ENCODE measurements at places on chromosomes 11 and 22.

DNA sequence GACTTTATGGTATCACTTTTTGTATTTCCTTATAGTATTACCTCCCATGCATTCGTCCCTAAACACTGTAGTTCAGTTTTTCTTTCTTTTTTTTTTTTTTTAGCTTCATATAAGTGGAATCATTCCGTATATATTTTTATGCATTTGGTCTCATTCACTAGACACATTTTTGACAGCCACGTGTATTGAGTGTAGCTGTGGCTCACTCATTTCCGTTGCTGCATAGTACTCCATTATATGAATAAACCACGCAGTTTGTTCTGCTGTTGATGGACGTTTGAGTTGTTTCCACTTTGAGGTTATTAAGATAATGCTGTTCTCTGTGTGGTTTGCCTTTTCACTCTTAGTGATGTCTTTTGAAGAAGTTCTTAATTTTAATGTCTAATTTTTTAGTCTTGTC, 8.4 kb downstream of the APLP2 start:
- DNase-seq: no peak

- no peak for DNase-seq
Measured at GRCh38 chr11:60165538-60165937, 17.3 kb downstream of the MS4A6A start.

DNA sequence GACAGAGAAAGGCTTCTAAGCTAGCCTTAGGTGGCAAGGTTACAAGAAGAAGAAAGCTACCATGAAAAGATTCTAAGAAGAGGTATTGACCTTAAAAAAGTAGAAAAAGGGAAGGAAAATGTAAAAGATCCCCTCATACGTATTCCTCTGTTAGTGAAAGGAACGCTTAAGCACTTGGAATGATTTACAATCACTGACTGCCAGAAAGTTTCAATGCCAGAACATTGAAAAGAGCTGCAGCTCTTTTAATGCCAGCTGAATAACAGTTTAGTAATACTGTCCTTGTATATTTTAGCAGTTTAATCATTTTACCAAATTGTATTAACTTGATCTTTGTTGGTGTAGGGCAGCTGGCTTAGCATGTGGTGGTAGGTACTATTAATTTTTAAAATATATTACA, 650.7 kb downstream of the FAM181B start:
- DNase-seq: no peak

- peak; percentile 78 for DNase-seq
Measured at GRCh38 chr11:2885017-2885677, 428 bp downstream of the CDKN1C start.

GRCh38 chr11:74662487-74663103, 68.6 kb downstream of the CHRDL2 start:
- DNase-seq: no peak

DNA sequence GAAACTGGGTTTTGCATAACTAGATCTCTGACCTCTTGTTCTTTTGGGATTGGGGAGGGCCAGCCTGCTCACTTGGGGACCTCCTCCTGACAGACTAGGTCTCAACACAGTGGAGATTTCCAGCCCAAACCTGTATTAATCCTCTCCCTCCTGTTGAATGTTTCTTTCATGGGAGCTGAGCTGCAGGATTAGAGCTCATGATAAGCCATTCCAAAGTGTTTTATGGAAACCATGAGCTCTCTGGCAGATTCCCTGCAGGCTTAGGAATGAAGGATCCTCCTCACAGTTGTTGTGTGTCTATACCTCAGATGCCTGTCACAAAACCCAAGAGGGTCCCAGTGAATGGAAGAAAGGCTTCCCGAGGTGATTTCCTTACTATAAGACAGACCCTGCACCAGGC, 248.4 kb upstream of the B3GAT1 start:
- DNase-seq: no peak

- peak; percentile 72 for DNase-seq
Measured at GRCh38 chr11:64316672-64317324, 561 bp downstream of the TRMT112 start.

GRCh38 chr11:74971424-74971823, 17.3 kb upstream of the NEU3 start:
- DNase-seq: no peak

DNA sequence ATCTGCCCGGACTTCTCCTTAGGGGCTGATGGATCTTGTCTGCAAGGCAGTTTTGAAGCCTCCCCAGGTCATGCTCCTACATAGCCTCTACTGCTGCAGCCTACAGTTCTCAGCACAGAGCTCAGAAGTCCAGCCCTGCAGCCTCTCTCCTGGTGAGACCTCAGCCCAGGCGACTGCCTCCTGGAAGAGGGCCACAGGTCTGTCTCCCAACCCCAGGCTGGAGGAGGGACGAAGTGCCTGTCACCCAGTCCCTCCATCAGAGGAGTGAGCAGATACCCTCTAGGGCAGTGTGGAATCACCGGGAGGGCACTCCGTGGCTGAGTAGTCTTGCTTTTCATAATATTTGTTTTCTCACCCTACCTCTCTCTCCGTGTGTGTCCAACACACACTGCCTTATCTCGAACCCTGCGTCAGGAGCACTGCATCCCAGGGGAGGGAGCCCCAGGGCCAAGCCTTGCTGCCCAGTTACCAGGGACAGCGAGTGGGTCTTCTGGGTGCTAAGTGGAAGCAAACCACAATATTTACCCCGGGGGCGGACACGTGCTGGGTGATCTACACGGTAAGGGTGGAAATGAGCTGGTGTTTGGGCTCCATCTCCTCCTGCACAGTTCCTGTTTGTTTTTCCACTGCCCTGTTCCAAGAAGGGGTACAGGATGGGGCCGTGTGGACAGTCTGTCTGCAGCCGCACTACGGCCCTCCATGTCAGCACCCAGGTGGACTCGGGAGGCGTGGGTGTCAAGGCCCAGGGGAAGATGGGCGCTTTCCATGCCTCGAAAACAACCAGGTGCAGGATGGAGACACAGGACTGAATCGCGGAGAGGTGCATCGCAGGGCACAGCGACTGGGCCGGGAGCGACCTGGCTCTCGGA, 133.7 kb upstream of the HSD17B12 start:
- DNase-seq: no peak

DNA sequence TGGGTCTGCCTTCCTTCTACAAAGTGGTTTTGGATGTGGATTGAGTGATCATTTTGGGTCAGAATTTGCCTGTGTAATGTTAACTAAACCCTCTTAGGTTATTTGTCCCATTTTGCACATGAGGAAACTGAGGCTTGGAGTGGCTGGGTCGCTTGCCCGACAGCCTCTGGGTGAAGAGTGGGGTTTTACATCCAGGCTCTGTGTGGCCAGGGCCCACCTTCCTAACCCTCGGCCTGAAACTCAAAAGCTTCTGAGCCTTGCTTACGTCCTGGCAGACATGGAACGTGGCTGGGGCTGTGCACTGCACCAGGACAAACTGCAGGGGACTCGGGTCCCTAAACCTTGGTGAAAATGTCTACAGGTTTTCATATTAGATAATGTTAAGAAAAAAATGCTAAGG, 542.4 kb downstream of the TBC1D22A start:
- no peak for DNase-seq

DNA sequence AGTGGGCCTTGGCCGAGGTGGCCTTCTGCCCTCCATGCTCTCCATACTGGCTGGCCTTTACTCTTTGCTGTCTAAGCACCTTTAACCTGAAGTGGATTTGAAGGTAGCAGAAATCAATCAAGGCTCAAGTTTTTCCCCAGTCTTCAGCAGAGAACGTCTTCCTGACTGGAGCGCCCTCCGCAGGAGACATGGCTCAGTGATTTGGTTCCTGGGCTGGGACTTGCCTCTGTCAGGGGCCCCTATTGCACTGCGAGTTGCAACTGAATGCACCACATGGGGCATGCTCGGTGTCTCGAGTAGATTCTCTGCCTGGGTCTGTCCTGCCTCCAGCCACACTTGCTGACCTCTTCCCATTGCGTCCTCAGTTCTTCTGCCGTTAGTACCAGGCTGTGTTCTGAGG, 79.6 kb downstream of the BMAL1 start:
- no peak for DNase-seq

DNA sequence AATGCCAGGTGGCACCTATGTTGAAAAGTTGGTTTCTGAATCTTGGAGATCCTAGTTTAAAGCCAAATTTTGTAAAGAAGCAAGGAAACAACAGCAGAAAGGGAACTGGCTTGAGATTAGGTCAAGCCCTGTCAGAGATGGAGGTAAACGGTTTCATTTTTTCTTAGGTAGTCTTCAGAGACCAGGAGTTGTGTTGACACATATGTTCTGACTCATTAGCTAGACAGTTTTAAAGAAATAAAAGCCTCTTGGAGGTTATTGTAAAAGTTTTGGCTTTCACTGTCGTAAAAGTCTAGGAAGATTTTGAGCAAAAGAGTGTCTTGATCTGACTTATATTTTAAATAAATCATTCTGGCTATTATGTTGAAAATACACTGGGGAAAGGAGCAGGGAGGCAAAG, 151.5 kb upstream of the CTSC start:
- DNase-seq: no peak

- no peak for DNase-seq
Measured at GRCh38 chr11:561148-562003, 606 bp downstream of the RASSF7 start.

- DNase-seq: peak; percentile 28
Measured at GRCh38 chr11:56659755-56660154, 3.7 kb upstream of the OR5AR1 start.

GRCh38 chr11:120431633-120432032, 79.9 kb upstream of the GRIK4 start:
- DNase-seq: peak; percentile 1

GRCh38 chr11:1326435-1327063, 17.1 kb upstream of the TOLLIP start:
- DNase-seq: no peak

DNA sequence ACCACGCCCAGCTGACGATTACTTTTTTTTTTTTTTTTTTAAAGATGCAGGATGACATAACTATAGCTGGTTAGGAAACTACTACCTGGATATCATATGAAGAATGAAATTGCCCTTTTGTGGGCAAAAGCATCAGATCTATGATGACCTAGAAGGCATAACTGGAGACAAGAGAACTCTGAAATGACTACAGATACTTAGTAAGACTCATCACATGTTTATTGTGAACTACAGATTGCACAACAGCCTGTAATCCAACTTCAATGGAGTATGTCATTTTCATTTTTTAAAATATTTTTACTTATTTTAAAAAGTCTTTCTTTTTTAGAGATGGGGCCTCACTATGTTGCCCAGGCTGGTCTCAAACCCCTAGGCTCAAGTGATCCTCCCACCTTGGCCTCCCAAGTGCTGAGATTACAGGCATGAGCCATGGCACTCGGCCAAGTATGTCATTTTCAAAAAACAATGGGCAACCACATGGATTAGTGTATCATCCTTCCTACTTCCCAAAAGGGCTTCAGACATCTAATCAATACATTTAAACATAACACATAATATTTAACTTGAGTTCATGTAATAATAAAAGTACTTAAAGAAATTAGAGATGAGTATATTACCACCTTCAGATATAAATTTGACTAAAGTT, 3.3 kb downstream of the MTMR2 start:
- DNase-seq: no peak

DNA sequence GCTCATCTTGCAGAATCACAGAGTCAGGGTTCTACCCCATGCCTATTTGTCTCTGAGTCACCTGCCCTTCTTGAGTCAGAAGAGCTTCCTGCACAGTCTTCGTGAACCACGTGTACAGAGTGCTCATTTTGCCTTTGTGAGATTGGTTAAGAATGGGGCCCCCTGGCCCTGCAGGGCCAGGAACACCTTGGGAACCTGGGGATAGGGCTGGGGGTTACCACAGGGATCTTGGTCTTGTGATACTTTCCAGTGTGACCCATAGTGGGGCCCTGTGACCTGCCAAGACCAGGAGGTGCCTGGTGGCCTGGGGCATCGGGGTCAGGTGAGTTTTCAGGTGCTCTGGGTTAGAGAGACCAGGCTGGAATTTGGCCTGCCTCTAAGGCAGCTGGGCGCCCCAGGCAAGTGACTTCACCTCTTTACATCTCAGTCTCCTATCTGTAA, 9.4 kb downstream of the TMPRSS13 start:
- DNase-seq: peak; percentile 52

DNA sequence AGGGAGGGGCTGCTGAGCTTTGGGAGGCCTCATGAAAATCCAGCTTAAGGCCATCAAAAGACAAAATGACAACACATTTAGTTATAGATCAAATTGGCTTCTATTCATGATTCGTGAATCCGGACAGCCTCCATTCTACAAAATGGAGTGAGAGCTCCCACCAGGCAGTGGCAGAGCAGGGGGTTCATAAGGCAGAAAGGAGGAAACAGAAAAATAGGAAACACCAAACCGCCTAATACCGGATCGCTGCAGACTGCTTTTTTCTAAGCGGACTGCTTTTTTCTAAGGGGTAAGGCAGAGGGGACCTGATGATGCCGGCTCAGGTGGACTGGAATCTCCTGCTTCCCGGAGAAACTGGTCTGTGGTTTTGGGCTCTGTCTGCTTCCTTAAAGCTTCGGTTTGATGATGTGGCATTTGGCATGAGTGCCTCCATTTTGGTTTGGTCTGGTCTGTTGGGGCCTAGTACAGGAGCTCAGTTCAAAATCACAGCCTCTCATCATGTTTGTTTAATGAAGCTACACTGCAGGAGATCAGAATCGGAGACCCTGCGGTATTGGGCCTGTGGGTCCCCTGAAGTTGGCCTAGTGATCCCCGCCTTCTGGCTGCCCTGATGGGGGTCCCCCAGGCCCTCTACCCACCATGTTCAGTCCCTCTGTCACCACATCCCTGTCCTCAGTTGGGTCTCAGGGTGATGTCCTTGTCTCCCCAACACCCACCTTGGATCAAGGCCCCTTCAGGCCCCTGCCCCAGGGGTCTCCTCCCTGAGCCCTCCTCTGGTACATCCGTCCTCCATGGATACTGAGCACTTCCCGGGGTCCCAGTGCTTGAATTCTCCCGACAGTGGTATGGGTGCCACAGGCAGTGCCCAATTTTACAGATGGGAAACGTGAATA, 1.2 kb downstream of the ALDH3B1 start:
- DNase-seq: no peak

DNA sequence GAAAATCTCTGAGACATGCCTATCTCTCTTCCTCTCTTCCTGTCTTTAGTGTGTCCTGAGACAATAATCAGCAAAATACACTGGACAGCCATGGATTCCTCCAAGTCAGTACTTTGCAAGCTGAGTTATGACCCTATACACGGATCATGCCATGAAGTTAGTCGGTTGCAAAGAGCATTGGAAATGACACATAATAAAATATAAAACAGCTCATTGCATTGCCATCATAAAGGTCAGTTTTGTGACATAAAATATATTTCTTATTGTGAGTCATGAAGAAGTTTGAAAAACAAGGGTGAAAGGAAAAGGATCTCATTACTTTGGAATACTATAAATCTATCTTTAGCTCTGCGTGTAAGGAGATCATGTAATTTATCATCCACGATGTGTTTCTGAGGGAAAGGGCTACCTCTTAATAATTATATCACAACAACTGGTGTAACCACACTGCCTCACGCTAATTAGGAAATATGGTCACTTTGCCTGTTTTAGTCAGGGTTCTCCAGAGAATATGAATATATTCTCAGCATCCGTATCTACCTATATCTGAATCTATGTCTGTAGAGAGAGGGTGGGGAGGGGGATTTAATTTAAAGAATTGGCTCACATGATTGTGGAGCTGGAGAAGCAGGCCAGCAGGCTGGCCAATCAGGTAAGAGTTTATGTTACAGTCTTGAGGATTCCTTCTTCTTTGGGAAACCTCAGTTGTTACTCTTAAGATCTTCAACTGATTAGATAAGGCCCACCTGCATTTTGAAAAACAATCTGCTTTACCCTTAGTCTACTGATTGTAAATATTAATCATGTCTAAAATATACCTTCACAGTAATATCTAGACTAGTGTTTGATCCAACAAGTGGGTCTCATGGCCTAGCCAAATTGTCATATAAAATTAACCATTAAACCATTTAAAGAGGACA, 198.8 kb downstream of the FAT3 start:
- DNase-seq: no peak
